ENCODE measurements at places on chromosomes 11 and 22. TPM values are rescaled to one million over a fixed set of nuclear protein-coding genes. Genes with fewer than 3 reads are reported as not detected.

SLC25A22 gene
- 16.3 TPM for total RNA-seq

OR5B21 gene
- total RNA-seq = not detected

TRIM49 gene
- total RNA-seq = not detected

P2RY6 gene
- total RNA-seq = 3.6 TPM

OR9G1 gene
- not detected for total RNA-seq

IL17REL gene
- total RNA-seq = not detected

PRODH gene
- 4.3 TPM for total RNA-seq

AIP gene
- total RNA-seq = 53.2 TPM

LRRC32 gene
- total RNA-seq = 5.6 TPM

PANX2 gene
- total RNA-seq = not detected

MAJIN gene
- total RNA-seq = not detected

PDGFD gene
- total RNA-seq = 4.2 TPM

VPS11 gene
- 15.8 TPM for total RNA-seq

E2F8 gene
- total RNA-seq = 0.65 TPM

CD248 gene
- total RNA-seq = not detected

GRAMD1B gene
- total RNA-seq = 0.69 TPM

RAG2 gene
- not detected for total RNA-seq

SYT12 gene
- total RNA-seq = 10.6 TPM

TPBGL gene
- not detected for total RNA-seq

TNRC6B gene
- 6.4 TPM for total RNA-seq

LARGE2 gene
- 1.2 TPM for total RNA-seq

FOLR2 gene
- not detected for total RNA-seq

NECTIN1 gene
- 4.7 TPM for total RNA-seq

CRYBB2 gene
- total RNA-seq = not detected

IGSF9B gene
- 2.0 TPM for total RNA-seq

C2CD2L gene
- total RNA-seq = 4.1 TPM

KDM4D gene
- total RNA-seq = 1.6 TPM

OSBP2 gene
- total RNA-seq = 1.5 TPM

NAP1L4 gene
- 144 TPM for total RNA-seq
